ENCODE measurements at places on chromosomes 6 and 20.

GRCh38 chr6:150280703-150281102 lies 88.1 kb upstream of the IYD start:
- no peak for DNase-seq

DNA sequence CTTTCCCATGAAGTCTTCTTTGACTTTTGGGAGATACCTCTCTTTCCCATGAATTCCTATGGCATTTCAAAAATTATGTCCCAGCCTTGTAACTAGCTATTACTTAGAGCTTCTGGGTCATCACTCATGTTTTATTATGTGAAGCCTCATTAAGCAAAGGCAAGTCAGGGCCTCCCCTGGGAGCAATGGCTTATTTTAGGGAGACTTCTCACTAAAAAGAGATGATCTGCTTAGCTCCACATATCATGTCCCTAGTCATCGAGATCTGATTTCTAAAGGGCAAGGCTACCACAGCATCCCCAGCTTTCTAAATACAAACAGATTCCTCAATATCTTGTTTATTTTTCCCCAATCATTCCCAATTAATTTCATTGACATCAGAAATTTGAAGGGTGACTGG lies 154.0 kb upstream of the MANEA start:
- no peak for DNase-seq

GRCh38 chr6:125513978-125514377 lies 212.2 kb upstream of the HDDC2 start:
- no peak for DNase-seq

DNA sequence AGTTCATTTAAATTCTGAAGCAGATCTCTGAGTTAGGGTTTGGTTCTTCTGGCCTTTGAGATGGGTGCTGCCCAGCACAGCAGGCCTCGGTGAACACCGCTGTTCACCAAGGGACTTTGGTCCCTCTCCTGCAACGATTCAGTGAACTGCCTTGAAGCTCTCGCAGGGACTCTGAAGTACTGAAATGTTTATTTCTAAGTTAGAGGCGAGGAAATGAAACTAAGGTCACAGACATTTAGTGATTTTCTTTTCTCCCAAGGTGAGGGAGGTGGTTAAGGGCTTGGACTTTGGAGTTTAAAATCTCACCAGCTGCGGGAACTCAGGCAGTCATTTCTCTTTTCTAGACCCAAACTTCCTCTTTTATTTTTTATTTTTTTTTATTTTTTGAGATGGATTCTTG lies 26.2 kb downstream of the E2F3 start:
- DNase-seq = no peak

GRCh38 chr6:106764353-106764980 lies 135.1 kb downstream of the QRSL1 start:
- DNase-seq = no peak

DNA sequence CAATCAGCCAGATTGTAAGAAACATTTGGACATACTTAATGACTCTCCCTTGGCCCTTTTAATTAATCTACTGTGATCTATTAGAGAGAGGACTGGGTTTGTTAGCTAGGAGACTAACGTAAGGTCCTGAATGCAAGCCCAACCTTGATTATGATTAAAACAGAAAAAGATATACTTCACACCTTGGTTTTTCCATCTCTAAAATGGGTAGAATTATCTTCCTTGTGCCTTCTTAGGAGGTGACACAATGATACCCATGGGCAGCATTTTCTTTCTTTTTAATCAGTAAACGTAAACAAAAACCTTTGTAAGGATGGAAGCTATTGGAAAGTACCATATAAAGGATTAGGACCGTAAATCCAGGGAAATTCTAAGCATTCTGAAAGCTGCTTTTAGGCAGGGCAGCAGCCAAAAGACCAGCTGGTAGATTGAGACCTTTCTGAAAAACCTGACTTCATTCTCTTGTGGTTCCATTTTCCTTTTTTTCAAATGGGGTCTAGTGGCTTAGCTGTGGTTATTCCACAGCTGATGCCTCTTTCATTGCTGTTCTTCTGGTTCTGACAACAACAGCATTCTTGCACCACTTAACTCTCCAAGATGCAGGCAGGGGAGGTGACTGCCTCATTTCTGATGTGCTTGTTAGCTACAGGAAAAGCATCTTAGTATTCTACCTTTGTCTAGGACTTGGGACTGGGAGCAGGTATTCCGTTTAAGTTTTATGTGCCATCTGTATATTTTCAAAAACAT lies 27.4 kb downstream of the RREB1 start:
- no peak for DNase-seq

DNA sequence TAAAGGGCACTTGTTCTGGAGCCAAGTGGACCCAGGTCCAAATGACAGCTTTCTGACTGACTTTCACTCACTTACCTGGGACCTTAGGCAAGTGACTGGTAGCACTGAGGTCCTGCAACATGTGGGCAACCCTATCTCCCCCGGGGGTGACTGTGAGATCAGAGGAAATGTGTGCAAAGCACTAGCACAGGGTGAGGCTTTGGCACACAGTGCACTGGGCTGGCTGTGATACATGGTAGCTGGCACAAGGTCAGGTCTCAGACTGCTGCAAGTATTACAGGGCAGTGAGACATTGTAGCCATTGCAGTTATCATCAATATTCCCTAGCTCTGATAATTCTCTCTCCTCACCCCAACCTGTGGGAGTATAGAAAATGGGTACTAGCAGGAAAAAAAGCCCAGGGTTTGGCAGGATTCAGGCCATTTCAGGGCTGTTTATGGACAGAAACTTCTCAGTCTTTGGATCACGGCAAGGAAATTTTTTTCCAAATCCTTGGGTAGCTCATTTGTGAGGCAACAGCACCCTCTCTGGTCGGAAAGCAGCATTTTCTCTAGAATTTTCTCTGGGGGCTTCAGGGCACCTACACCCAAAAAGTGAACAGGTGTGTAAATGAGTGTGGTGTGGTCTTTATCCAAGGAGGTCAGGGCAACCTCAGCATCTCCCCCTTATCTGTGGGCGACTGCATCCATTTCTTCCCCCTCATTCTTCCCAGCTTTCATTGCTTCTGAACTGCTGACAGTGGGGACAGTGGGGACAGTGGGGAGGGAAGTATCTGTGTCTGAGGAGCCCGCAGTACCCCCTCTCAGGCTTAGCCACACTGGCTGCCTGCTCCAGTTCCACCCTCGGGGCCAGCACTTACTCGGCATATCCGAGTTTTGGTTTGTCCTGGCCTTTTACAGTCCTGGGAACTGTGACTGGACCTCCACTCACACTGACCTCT lies 148.7 kb upstream of the PHACTR3 start:
- no peak for DNase-seq

- no peak for DNase-seq
Observed at GRCh38 chr20:58854638-58855471, 2.3 kb downstream of the GNAS start.

- DNase-seq = no peak
Observed at GRCh38 chr20:48771542-48771941, 56.3 kb downstream of the PREX1 start.

- no peak for DNase-seq
Observed at GRCh38 chr6:20058912-20059311, 153.4 kb downstream of the MBOAT1 start.

- DNase-seq = no peak
Observed at GRCh38 chr6:36539814-36540568, 7.3 kb downstream of the STK38 start.

DNA sequence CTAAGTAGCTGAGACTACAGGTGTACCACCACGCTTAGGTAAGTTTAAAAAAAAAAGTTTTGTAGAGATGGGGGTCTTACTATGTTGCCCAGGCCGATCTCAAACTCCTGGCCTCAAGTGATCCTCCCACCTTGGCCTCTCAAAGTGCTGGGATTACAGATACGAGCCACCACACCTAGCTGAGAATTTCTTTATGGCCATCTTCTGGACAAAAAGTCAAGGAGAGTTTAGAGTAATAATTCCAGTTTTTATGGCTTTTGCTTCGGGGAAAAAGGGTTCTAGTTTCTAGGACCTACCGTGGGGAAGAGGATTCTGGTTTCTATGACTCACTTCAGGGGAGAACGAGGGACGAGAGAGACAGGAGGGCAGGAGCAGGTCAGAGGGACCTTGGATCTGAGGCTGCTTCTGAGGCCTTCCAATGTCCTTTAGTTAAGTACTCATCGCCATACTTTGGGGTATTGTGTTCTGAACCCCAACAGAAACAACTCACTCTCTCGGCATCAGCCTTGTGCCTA lies 69.3 kb upstream of the IER3 start:
- DNase-seq = no peak

DNA sequence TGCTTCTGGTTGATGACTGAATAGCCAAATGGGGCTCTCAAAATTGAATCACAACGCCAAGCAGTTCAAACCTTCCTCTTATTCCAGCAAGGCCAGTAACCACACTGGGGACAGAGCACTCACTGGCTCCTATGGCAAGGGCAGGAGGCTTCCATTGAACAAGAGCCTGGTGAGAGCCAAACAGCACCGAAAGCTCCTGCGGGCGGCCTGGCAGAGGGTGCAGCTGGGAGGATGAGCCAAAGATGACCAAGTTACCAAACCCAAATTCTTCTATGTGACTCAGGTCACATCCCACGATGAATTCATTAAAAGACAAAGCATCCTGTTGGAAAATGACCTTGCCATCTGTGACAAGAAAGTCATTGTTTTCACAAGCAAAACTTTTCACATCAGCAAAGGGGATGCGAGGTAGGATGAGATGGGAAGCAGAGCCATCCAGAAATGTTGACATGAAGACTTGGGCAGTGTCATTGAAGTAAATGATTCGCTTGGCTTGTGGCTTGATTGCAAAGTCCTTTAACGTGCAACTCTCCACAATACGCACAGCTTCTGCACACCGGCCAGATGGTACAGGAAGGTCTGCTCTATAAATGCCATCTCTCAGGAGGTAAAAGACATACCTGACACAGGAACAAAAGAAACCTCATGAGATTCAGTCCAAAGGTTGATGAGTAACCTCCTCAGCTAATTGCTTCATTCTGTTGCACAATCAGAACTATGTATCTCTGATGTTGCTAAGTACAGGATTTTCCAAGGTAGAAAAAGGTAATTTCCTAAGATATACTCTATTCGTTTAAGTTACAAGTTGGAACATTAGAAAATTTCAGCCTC lies 36.3 kb downstream of the ROS1 start:
- DNase-seq = no peak

DNA sequence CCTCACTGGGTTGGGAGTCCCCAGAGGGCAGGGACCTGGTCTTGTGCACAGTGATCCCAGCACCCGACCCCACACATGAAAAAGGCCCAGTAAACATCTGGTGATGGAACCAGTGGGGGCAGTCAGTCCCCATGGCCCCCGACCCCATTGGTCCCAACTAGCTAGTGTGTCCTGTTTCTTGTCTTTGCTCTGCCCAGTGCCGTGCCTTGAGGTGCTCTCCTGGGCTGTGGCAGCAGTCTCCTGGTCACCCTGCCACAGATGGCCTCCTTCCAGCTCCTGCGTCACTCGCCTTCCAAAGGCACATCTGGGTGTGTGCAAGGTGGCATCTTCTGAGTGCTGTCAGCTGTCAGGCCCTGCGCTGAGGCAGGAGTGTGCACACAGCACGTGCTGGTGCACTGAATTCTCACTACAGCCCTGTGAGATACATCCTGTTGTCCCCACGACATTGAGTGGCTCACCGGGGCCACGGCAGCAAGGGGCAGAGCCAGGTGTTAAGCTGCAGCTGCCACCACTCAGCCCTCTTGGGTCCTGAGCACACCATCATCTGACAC lies 3.9 kb downstream of the NPEPL1 start:
- no peak for DNase-seq

DNA sequence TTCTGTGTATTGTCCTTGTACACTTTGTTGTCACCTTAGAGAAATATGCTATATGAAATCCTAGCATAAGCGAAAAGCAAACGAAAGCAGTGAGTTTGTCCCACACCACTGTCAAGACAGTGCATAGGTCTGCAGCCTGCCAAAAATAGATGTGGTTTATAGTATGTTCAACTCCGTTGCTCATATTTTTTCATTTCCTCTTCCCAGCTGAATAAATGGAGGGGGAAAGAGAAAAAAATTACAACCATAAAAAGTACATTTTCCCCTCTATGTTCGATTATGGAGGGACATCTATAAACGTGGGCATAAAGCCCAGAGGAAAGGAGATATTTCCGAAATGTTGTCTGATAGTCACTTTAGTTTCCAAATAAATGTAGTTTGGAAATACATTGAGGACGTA lies 25.8 kb downstream of the PRL start:
- DNase-seq = no peak

DNA sequence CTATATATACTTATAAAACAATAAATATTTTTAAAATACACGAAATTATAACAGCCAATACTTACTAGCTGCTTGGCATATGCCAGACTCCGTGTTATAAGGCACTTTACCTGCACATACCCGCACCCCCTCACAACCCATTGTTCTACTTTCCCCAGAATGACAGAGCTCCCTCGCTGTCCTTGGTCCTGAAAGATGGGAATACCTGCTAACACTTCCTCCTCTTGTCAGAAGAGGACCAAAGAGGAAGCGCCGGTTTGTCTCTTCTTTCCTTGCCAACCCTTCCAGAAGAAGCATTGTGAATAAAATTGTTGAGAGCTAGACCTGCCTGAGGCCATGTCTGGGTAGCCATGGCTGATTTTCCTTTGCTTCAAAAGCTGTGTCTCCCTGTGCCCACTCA lies 149.3 kb downstream of the PTPRT start:
- no peak for DNase-seq
